ENCODE measurements at places on chromosomes 2 and 18.

DNA sequence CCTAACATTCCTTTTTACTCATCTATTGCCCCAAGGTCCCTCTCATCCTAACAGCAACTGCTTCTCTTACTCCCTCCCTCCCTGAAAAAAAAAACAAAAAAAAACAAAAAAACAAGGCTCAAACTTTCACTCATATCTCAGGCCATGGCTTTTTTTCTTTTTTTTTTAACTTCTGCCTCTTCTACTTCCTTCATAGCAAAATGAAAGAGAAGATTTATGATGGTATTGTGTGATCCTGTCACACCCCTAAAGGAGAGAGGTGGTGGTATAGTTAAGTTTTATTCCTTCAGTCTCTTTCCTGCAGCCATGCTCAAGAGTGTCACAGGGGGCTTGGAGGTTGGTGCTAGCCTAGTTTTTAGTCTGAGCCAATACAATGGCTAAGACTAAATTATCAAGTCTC, 21.5 kb upstream of the EPC2 start:
- DNase-seq = no peak

GRCh38 chr18:59454909-59455727, 96.1 kb upstream of the LMAN1 start:
- no peak for DNase-seq

DNA sequence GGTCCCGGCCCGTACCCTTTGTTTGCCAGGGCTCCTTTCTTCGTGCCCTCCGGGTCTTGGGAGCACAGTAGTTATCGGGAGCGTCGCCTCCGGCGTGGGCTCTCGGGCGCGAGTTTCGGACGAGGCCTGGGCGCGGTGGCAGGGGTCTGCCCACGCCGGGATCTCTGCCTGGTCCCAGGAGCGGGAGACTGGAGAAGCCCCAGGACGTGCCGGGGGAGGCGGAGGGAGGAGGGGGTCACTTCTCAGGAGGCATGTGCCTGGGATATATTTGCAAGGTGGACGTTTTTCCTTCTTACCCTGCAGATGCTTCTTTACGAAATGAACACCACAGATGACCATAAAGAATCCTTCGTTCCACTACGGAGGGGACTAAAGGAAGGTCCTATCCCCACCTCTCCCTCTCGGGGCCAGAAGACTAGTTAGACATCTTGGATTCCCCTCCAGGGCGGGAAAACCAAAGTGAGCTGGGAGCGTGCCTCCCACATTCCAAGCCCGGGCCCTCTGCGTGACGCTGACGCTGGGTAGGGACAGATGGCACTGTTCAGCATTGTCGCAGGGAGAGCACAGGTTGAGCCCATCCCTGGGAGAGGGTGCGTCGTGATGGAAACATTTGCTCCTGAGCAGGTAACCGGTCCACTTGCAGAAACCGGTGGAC, 483 bp upstream of the FHL2 start:
- no peak for DNase-seq

GRCh38 chr2:71860381-71860926, 287.2 kb downstream of the CYP26B1 start:
- DNase-seq = no peak

DNA sequence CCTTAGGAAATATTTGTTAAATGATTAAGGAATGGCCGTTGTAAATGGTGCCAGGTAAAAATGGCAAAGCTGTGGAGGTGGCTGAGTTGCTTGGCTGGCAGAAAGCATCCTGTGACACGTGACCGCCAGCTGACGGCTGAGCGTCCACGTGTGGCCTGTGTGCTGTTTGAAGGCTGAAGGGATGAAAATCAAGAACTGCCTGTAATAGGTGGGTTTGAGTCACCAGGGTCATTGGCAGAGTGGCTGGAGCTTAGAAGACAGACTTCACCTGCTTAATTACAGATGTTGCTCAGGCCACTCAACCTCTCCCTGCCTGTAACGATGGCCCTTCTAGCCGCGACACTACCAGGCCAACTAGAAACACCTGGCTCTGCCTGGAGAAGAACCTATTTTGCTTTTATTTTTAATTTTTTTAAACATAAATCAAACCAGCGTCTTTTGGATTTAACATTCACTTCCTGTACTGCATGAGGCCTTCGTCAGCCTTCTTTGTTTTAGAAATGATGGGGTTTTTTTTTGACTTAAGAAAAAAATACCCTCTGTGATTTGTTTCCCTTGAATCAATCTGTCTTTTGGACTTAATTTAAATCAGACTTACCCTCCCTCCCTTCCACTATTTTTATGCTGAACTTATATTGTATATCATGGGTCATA, 206.5 kb downstream of the PRKCE start:
- no peak for DNase-seq

GRCh38 chr2:181128199-181128598, 147.8 kb downstream of the UBE2E3 start:
- no peak for DNase-seq

GRCh38 chr2:135629520-135629919, 98.2 kb downstream of the R3HDM1 start:
- DNase-seq = no peak

DNA sequence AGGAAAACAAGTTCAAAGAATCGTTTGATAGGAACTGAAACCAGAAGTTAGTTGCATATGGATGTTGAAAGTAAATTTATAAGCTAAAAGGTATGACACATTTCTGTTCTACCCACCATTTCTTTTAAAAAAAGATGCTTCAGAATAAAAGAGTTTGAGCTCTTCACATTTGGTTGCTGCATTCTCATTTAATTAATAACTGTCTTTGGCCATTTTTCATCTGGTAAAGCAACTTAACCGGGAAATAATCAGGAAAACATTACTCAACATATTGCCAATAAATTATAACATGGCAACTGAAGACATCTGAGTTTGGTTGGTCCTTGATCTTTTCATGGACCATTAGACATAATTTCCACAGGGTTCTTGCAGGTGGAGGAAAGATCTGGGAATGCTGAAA, 180.2 kb upstream of the TWIST2 start:
- no peak for DNase-seq

DNA sequence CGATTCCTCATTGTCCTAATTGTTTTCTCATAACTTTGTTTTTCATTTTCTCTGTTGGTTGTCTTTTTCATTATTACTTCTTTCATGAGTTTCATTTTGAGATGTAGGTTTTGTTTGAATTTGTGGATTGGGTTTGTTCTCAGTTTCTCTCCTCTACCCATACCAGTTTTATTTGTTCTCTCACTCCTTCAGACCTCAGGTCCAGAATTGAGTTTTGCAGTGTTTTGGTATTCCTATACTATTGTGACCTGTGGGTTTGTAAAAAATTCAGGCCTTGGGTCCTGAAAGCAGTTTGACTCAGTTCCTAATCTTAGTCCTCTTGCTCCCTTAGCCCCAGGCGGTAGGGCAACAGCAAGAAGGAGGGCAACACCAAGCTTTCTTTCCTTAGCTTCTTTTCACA, 28.3 kb upstream of the UBE2E3 start:
- DNase-seq = no peak

DNA sequence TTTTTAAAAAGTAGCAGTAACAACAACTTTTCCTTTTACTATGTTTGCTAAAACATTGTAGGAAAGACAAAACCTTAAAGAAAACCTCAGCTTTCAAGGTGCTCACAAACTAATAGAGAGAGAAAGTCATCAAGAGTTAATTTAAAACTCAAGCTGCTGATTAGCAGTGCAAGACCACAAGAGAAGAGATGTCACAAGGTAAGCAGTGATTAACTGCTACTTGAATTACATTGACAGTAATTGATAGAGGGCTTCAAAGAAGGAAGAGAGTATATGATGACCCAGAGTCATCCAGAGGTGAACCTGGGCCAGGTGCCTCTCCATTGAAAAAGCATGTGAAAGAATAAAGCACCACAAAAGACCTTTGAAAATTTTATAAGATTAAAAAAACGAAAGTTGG, 939.6 kb upstream of the CNTNAP5 start:
- DNase-seq = no peak

DNA sequence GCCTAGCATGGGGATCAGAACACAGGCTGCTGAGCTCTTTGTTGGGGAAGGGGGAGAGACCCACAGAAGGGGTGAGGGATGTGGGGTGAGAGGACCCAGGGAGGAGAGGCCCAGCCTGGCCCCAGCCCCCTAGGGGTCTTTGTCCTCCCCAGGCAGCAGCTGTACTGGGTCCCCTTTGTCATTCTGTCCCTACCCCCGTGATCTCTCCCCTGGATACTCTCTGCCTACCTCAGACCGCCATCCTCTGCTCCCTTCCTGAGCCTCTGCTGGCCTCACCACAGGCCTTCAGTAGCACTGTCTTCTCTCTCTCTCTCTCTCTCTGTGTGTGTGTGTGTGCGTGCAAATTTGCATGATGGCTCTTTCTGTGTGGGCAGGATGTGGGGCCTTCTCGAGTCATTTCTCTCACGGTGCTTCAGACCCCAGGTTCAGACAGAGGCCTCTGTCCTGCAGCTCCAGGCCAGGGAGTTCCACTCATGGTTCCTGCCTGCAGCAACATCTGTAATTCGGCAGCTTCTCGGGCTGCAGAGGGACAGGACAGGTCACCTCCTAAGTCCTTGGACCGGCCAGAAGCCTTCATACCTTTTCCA, 1.4 kb downstream of the PSD4 start:
- DNase-seq = peak; percentile 13

GRCh38 chr18:45771587-45772480, 47.9 kb downstream of the SLC14A1 start:
- DNase-seq = peak; percentile 77

GRCh38 chr18:22609642-22610041, 191.9 kb upstream of the CTAGE1 start:
- no peak for DNase-seq

DNA sequence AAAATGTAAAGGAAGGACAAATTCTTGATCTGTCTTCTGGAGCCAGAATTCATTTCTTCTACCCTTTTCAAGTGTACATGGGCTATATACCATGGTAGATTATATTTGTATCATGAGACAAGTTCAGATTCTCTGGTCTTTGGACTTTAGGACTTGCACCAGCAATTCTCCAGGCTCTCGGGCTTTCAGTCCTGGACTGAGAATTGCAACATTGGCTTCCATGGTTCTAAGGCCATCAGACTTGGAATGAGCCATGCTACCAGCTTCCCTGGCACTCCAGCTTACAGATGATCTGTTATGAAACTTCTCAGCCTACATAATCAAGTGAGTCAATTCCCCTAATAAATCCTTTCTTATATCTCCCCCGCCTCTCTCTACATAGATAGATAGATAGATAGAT, 33.3 kb downstream of the SRD5A2 start:
- no peak for DNase-seq

GRCh38 chr2:223956300-223956699, 963 bp upstream of the MRPL44 start:
- DNase-seq = no peak

DNA sequence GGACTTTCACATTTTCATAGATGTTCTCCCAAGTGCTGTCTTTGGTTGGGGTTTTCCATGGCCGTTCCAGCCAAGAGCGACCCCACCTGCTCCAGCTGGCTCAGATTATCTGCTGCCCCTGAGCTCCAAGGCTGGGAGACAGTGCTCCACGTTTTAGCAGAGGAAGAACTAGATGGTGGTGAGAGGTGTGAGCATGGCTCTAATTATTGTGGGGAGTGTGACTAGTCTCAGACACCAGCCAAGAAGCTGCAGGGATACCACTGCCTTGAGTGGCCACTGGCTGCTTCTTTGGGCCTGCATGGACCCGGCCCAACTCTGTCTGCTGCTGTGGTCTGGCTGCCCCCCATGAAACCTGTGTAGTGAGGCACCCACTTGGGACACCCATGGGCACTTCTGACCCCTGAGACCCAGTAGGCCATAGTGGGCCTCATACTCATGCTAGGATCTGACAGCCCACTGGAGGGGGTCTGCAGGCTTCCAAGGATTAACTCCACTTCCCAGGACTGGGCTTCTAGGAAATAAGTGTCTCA, 2.8 kb upstream of the NCL start:
- no peak for DNase-seq

- DNase-seq = no peak
Measured at GRCh38 chr2:76281156-76281841, 570.6 kb upstream of the GCFC2 start.

GRCh38 chr2:207614824-207615223, 10.4 kb downstream of the METTL21A start:
- DNase-seq = no peak

GRCh38 chr2:224260372-224261020, 141.4 kb downstream of the FAM124B start:
- peak; percentile 39 for DNase-seq

- DNase-seq = no peak
Measured at GRCh38 chr2:207128867-207129266, 36.9 kb downstream of the KLF7 start.

GRCh38 chr18:38575648-38576047, 1010.0 kb upstream of the CELF4 start:
- DNase-seq = no peak

DNA sequence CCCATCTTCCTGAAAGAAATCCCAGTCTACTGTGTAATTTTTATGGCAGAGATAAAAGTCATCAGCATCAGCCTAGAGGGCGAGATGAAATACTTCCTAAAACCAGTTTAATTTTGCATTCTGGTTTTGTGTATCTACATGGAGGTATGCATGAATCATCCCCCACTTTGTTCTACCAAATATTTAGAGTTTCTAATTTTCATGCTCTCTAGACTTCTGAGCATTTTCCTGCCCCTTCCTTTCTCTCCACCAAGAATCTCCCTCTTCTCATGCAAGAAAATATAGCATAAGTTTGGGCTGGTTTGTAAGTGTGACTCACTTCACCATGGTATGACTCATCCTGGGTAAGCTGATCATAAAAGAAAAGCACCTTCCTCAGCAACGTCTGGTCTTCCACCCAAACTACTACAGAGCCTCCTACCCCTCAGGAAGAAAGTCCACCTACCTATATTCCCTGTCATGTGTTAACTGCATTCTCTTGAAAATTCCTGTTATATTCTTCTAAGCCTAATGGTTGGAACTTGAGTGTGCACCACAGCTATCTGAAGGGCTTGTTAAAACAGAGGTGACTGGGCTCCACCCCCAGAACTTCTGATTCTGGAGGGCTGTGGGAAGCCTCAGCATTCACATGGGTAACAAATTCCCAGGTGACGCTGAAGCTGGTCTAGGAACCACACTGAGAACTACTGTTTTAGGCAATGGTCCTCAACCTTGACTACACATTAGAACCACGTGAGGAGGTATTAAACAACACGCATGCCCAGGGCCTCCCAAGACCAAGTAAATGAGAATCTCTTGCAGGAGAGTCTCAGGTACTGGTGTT, 37.4 kb upstream of the RAPGEF4 start:
- DNase-seq = peak; percentile 93

DNA sequence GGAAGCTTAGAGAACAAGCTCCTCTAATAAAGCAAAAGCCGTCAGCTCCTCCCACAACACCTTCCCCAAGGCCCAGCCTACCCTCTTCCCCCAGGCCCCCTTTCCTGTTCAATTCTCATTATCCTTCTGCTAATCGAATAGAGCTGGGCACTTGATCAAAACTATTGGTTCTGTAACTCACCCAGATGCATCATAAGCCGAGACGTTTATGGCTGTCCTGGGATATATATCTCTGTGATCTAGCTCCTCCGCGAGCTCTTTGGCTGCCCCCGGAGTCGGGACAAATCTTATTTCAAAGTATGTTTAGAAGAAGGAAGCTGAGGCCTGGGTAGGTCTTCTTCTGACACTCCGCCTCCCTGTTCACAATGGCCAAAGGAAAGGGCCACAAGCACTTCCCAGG, 88.3 kb upstream of the KLHL29 start:
- no peak for DNase-seq

Measured in fibroblast of skin of scalp (primary cell).